ENCODE measurements at places on chromosomes 4 and X.

GRCh38 chr4:30920043-30920442 lies 199.9 kb downstream of the PCDH7 start:
- DNase-seq = no peak

DNA sequence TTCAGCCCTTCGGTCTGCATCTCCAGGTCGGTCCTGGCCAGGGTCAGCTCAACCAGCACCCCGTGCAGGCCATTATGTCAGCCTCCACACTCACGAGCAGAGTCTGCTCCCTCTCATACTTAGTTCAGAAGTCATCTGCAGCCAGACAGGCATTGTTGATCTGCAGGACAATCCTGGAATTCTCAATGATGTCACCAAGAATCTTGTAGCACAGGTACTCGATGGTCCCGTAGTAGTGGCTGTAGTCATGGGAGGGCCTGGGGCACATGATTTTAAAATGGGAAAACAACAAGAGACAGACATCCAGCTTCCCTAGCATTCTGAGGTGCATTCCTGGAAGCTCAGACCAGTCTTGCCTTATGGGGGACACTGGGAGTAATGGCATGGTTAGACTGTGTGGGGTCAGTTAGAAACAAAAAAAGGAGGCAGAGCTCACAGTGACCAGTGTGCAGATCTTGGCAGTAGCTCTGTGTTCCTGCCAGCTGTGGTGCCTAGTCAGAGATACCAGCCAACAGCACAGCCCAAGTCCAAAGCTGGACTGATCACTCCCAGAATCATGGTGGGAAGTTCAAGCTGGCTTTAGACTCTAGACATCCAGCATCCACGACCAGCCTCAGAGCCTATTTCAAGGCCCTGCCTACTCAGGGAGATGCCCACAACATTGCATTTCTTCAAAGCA lies 31.9 kb downstream of the LRIT3 start:
- DNase-seq = no peak

DNA sequence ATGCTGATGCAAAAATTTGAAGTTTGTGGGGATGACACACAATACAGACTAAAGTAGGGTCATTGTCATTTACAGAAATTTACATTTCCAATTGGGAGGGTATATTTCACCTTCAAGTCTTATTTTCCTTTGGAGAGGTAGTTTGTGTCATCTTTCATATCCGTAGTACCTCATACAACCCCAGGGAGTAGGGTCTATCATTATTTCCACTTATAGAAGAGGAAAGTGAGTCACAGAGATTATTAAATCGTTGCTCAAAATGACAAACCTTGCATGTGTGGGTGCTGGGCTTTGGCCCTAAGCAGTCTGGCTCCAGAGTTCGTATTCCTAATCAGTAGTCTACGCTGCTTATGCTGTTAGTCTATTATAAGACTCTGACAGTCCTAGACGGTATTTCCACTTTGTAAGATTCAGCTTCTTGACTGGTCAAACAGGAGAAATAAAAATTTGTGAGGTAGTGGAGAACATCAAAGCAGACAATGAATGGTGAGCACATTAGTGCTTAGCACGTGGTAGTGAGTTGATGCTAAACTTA lies 516.5 kb downstream of the PCDH7 start:
- no peak for DNase-seq

GRCh38 chr4:79576429-79576753 lies 168.4 kb upstream of the GK2 start:
- DNase-seq = no peak

DNA sequence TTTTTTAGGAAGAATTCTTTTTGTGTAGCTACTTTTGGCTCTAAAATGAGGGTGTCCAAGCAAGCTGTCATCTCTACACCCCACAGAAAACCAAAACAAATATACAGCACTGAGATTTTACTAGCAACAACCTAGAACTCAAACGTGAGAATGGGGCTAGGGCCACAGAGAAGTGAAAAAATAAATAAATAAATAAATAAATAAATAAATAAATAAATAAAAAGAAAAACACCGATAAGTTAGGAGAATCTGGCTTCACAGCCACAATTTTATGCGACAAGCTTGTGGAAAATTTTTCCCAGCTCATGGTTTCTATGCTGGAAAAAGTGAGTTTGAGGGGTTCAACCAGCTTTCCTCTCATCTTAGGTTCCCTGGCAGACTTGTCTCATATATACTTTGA lies 324.6 kb upstream of the TACR3 start:
- DNase-seq = no peak

GRCh38 chr4:16155528-16156169 lies 70.6 kb downstream of the TAPT1 start:
- DNase-seq = no peak

GRCh38 chr4:119833611-119834010 lies 205.0 kb upstream of the PDE5A start:
- DNase-seq = no peak

DNA sequence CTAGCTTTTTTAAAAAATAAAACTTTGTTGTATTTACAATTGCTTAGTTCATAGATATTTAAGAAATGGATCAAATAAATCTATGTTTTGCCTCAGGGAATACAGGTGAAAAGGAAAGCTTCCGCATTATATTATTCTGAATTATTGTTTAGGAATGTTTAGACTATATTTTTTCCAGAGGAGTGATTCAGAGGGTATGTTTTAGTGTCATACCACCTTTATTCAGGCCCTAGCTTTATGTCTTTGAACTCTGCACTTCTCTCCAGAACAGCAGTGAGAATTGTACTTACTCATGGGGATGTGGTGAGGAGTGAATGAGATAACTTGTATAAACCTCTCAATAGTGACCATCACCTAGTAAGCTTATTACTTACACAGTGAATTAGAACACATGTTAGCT lies 14.0 kb downstream of the SLIT2 start:
- no peak for DNase-seq

DNA sequence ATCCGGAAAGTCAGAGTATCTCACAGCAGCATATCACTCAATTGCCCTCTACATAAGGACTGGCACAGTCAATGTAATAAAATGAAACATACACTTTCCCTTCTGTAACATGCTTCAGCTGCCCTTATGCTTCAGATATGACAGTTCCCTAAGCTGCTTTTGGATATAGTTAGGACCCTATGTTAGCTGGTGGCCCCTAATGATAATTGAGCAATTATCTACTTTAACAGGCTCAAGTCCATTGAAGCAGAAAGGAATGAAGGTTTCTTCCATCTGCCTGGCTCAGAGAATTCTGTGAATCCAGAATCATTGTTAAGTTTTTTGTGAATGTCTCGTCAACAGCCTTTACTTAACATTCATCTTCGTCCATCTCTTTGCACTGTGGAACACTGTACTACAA lies 951.2 kb upstream of the DIAPH2 start:
- no peak for DNase-seq

GRCh38 chr4:186021461-186022167 lies 47.3 kb upstream of the TLR3 start:
- no peak for DNase-seq

DNA sequence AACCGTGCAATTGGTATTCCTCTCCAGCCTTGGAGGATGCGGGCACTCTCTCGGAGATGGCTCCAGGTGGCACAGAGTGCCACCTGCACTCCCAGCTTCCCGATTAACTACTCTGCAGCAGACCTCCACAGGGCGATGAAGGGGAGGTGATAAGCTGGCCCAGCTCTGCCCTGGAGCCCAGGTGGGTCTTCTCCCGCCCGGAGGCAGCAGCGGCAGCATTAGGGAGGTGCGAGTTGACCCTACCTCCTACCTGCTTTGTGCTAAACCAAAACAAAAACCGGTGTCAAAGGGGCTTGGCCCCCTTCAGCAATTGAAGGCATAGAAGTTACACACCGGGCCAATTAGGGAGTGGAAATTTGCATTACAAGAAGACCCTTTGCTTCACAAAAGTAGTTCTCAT lies 137.4 kb upstream of the MAMLD1 start:
- DNase-seq = no peak

DNA sequence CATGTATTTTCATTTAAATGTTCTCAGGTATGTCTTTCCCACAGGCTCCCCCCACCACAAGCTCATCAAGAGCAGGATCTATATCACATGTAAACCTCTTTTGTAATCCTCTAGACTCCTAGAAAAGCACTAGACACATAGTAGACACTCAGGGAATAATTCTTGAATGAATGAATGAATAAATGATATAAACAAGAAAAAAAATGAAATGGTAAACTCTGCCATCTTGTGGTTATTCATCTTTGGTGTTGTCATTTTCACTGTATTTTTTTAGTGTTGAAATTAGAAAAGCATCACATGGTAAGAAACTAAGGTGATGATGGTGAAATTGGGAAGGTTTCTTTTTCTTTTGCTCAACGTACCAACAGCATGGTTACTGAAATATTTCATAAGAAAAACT lies 34.2 kb upstream of the C1GALT1C1 start:
- DNase-seq = no peak

- no peak for DNase-seq
Measured at GRCh38 chr4:28357990-28358389, 1497.3 kb downstream of the STIM2 start.

GRCh38 chr4:38322714-38323113 lies 341.3 kb upstream of the KLF3 start:
- no peak for DNase-seq

DNA sequence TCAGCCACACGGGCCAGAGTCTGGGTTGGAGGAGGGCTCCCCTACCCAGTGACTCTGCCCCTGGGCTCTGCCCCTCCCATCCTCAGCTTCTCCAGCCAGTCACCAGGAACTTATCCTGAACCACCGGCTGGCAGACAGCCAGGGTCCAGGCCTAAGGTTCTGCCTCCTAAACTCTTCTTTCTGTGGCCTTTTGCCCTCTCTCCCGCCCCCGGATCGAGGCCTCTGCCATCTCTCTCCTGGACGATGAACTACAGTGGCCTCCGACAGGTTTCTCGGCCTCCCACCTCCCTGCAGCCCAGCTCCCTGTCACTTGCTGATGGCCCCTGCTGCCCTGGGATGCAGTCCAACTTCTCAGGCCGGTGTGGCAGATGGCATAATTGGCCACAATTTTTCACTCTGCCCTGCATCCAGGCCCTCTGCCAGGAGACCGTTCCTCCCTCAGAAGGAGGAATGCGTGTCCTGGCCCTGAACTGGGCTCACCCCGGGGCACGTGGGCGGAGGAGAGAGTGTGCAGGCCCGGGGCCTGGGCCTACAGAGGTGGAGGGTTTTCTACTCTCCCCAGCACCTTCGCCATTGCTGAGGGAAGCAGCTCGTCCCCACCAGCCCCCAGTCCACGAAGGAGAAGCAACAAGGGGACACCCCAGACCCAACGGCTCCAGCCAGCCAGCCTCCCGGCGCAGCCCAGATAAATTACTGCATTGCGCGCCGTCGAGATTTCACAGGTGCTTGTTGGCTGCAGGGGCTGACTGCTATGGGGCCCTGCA lies 81.9 kb upstream of the LRPAP1 start:
- peak; percentile 28 for DNase-seq

- DNase-seq = no peak
Measured at GRCh38 chr4:72275381-72275780, 243.6 kb downstream of the NPFFR2 start.

GRCh38 chrX:111560801-111561200 lies 49.4 kb downstream of the SERTM2 start:
- DNase-seq = no peak

DNA sequence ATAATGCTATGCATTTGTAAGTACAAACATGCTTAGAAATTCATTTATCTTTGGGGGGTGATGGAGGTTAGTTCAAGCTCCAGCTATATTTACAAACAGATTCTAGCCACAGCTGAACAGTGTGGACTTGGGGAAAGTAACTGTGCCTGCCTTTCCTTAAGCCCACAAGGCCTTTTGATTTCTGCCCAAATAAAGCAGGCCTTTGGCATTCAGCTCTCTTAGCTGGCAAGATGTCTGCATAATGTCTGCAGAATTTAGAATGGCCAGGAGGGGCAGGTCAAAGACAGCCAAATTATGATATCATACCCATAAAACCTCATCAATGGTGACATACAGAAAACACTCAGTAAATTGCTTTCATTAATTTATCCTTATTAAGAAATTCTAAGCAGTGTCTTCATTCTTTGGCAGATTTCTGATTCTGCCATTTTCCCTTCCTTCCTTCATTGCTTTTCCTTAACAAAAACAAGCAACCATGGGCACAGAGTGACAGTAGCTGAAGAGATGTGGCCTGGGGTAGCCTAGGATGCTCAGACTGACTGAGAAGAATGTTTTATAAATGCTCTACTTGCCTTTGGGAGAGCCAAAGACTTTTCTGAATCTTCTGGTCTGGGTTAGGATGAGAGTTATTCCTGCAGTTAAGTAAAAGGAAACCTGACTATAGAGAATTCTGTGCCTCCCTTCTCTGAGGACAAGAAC lies 538.7 kb upstream of the NR3C2 start:
- DNase-seq = no peak

- no peak for DNase-seq
Measured at GRCh38 chr4:182533964-182534363, 290.8 kb downstream of the TENM3 start.

DNA sequence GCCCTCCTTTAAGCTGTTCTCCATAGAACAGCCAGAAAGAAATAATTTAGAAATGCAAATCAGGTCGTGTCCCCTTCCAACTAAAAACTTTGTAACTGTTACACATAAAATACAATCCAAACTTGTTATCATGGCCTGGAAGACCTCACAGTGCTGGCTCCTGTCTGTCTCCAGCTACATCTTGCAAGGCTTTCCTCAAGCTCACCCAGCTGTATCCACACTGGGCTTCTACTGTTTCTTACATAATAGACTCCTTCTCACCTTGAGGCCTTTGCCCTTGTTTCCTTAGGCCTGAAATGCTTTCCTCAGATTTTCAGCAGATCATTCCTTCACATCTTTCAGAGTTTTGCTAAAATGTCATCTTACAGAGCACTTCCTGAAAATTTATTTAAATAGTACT lies 33.5 kb upstream of the USP53 start:
- no peak for DNase-seq

DNA sequence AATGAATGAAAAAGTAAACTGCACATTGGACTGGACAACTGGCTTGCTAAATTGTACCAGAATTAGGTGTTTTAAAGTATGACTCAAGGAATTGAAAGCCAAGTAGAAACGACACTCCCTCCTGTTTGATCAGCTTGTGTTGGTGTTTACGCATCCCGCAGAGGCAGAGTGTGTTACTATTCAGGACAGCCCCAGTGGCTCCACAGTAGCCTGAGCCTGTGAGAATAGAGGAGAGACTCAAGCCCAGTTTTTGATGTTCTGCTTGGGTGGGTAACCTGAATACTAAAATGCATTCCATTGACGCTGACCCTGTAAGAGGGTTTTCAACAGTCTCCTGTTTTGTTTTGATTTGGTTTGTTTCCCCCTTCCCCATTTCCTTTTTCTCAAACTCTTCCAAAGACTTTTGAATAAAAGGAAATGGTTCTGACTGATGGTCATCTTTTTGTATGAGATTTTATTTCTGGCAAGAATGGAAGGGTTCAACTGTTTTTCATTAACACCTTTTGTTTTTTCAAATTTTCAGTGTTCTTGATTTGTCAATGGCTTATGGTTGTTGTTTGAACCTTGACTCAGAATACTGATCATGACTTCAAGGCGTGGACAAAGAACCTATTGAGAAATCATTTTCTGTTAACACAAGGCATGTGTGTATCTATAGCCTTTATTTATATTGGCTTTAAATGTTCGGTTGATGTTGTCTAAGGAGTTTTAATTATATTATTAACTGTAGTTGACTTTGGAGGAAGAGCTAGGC lies 10.2 kb downstream of the ADGRL3 start:
- DNase-seq = no peak

Measured in activated effector memory CD4-positive, alpha-beta T cell treated with anti-CD3 and anti-CD28 coated beads, Interleukin-2, amount 50 U/mL, for 16 hours (primary cell).